ENCODE measurements at places on chromosomes 1 and 21.

DNA sequence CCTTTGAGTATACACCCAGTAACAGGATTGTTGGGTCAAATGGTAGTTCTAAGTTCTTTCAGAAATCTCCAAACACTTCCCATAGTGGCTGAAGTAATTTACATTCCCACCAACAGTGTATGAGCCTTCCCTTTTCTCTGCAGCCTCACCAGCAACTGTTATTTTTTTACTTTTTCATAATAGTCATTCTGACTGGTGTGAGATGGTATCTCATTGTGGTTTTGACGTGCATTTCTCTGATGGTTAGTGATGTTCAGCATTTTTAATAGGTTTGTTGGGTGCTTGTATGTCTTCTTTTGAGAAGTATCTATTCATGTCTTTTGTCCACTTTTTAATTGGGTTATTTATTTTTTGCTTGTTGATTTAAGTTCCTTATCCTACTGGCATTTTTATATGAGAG, 26.4 kb upstream of the LAMC1 start:
- DNase-seq = no peak

- DNase-seq = no peak
Measured at GRCh38 chr21:33650230-33650629, 7.9 kb downstream of the ITSN1 start.

DNA sequence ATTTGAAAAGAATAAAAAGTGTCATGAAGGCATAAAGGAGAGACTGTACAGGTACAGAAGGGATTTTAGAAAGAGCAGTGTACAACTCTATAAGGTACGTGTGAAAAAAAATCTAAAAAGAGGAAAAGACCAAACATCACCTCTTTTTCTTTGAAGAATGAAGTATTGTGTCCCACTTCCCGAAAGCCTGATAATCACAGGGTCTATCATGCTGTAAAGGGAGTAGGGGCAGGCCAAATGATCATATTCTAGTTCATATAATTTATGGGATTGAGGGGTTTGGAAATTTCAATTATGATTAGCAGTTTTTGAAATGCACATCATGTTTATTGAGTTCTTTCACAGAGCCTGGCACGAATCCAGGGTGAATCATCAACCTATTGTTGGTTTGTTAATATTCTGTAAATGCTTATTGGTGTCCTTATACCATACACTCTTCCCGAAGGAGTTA, 910 bp upstream of the RERE start:
- DNase-seq = no peak

GRCh38 chr1:221239792-221240191, 360.5 kb downstream of the HLX start:
- no peak for DNase-seq

DNA sequence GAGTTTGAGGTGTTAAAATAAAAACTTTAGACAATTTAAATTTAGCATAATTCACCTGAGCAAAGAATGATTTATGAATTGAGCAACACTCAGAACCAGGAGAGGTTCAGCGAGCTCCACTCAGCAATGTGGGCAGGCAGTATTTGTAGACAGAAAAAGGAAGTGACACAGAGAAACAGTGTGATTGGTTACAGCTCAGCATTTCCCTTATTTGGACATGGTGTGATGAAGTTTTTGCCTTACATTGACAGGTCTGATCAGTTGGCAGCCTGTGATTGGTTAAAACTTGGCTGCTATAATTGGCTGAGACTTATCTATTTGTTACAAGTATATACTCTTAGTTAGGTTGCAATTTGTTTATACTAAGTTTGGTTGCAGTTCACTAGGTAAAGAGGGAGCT, 621.2 kb upstream of the PRMT6 start:
- DNase-seq = no peak
